ENCODE measurements at places on chromosomes 3 and 15.
A peak's percentile ranks its signal among the peaks of the same experiment; 100 is the strongest.

DNA sequence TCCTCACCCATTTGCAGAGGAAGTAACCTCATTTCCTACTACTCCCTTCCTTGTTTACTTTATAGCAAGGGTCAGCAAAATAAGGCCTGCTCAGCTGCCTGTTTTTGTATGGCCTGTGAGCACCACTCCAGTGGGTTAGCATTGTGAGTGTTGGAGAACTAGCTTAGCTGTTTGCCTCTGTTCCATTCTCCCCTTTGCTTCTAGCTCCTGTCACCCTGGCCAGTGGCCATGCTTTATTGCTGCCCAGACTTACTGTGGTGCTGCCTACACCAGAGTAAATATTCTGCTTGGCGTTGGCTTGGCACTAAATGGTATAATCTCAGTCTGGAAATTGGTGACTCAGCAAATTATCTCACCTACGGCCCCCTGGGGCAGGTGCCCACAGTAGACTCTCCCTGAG lies 8.8 kb downstream of the PDCD6IP start:
- no peak overlapping the region for H3K27ac ChIP-seq
- DNase-seq, result no peak
- H3K27me3 ChIP-seq, result no peaks in the 10 kb centered on the region

DNA sequence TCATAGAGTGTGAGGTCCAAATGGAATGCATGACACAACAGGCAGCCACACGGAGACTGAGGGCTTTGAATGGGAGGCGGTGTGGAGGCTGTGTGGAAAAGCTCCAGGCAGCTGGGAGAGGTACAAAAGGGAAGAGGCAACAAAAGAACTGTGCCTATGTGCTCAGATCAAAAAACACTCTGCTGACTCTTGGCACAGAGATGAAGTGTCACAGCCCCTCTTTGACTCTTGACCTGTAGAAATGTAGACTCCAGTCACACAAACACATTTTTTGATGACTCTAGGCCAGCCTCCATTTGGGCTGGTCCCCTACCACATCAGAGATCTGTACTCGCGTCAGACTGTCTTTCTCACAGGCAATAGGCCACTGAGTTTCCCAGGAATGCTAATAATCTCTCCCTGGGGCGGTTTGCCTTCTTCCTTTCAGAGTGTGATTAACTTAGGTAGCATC lies 456.0 kb downstream of the TUSC7 start:
- no peak overlapping the region for H3K4me3 ChIP-seq
- H3K27ac ChIP-seq, result no peak overlapping the region
- H3K4me1 ChIP-seq, result no peaks in the 10 kb centered on the region
- H3K27me3 ChIP-seq, result no peaks in the 10 kb centered on the region

DNA sequence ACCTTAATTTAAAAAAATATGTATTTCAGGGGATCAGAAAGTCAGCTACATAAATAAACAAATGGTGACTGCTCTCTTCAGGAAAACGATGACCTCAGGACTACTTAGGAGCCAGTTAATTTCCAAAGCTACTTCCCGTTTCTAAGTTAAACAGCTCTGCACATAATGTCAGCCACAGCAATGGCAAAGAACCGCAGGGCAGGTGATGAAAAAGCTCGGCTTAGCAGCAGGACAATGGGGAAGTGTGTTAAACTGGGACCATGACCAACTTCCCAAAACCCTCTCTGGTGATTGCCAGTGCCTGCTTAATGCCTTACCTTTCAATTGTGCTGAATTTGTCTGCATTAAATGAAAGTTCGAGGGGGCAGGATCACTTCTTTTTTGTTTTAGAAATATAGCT lies 258.9 kb downstream of the FHIT start:
- no peaks in the 10 kb centered on the region for H3K27me3 ChIP-seq
- DNase-seq, result no peak
- no peaks in the 10 kb centered on the region for H3K36me3 ChIP-seq
- no peak overlapping the region for H3K4me3 ChIP-seq
- no peak overlapping the region for H3K27ac ChIP-seq

DNA sequence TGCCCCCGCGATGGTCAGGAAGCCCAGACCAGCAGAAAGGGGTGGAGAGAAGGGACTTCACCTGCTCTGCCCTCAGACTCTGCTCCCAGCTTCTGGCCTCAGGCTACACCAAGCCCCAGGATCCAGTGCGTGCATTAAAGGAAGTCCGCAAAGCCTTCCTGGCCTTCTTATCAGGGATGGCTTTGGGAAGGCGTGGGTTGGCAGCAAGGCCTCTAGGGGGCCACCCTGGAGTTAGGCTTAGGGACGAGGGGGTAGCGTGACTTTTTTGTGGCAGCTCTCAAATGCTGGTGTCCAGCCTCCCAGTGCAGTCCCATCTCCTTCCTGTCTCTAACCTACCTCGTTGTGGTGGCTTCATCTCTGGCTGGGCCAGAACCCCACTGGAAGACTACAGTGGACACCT lies 18.9 kb upstream of the RPL29 start:
- H3K27ac ChIP-seq, result no peak overlapping the region
- no peaks in the 10 kb centered on the region for H3K36me3 ChIP-seq
- peaks cover 7% of the 10 kb centered on the region for H3K4me1 ChIP-seq

GRCh38 chr3:178663201-178663934 lies 127.1 kb downstream of the KCNMB2 start:
- no peaks in the 10 kb centered on the region for H3K27me3 ChIP-seq
- H3K4me1 ChIP-seq, result peaks cover 3% of the 10 kb centered on the region
- no peaks in the 10 kb centered on the region for H3K36me3 ChIP-seq
- no peak overlapping the region for H3K27ac ChIP-seq
- no peak overlapping the region for H3K4me3 ChIP-seq

GRCh38 chr15:33074942-33075341 lies 119.6 kb downstream of the FMN1 start:
- no peaks in the 10 kb centered on the region for H3K36me3 ChIP-seq
- H3K27ac ChIP-seq, result no peak overlapping the region
- H3K27me3 ChIP-seq, result no peaks in the 10 kb centered on the region
- DNase-seq, result no peak
- no peaks in the 10 kb centered on the region for H3K4me1 ChIP-seq
- no peak overlapping the region for H3K4me3 ChIP-seq

DNA sequence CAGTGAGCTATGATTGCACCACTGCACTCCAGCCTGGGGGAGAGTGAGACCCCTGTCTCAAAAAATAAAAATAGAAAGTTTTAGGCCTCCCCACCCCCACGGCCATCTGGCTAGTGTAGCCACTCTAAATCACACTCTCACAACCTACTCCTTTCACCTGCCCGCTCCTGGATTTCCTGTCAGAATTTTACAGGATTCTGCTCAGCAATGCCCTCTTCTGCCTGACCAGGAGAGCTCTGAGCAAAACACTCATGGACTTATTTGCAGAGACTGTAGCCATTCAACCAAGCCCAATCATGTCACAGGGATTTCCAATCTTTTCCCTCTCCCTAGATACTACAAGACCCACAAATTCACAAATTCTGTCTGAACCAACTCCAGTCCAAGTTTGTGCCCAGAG lies 242.6 kb upstream of the TPRG1 start:
- H3K4me1 ChIP-seq, result no peaks in the 10 kb centered on the region
- no peak overlapping the region for H3K27ac ChIP-seq
- H3K4me3 ChIP-seq, result no peak overlapping the region
- H3K36me3 ChIP-seq, result no peaks in the 10 kb centered on the region

- H3K27ac ChIP-seq, result no peak overlapping the region
- no peak overlapping the region for H3K4me3 ChIP-seq
- peak; percentile 60 for DNase-seq
- H3K36me3 ChIP-seq, result no peaks in the 10 kb centered on the region
These were observed 24.1 kb downstream of the PRR20G start for GRCh38 chr3:127263586-127264231.

- H3K4me1 ChIP-seq, result no peaks in the 10 kb centered on the region
- H3K27me3 ChIP-seq, result no peaks in the 10 kb centered on the region
- DNase-seq, result no peak
- H3K36me3 ChIP-seq, result no peaks in the 10 kb centered on the region
- no peak overlapping the region for H3K27ac ChIP-seq
These were observed 21.9 kb downstream of the HCN4 start for GRCh38 chr15:73346735-73347312.

GRCh38 chr3:17195192-17195611 lies 310.4 kb downstream of the PLCL2 start:
- H3K27ac ChIP-seq, result no peak overlapping the region
- no peak for DNase-seq
- H3K36me3 ChIP-seq, result no peaks in the 10 kb centered on the region
- peaks cover 13% of the 10 kb centered on the region for H3K4me1 ChIP-seq
- no peaks in the 10 kb centered on the region for H3K27me3 ChIP-seq

DNA sequence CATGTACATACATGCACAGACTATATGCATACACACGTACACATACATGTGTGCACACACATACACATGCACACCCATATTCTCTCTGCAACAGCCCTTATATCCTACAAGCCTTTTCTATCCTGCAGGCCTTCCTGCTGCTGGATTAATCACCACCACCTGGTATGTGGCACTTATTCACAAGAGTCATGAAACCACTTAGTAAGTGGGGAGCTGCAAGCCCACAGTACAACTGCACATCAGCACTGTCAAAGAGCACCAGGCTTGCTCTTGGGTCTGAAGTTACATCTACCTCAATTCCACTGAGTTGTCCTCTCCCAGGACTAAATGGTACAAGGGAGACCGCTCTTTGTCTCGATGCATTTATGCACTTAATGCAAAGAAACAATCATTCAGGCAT lies 233.2 kb downstream of the KLF13 start:
- H3K4me1 ChIP-seq, result peaks cover 7% of the 10 kb centered on the region
- no peak overlapping the region for H3K4me3 ChIP-seq
- H3K27me3 ChIP-seq, result no peaks in the 10 kb centered on the region
- H3K27ac ChIP-seq, result no peak overlapping the region
- no peaks in the 10 kb centered on the region for H3K36me3 ChIP-seq

- H3K27ac ChIP-seq, result no peak overlapping the region
- DNase-seq, result no peak
- no peaks in the 10 kb centered on the region for H3K27me3 ChIP-seq
These were observed 22.6 kb upstream of the NEK10 start for GRCh38 chr3:27391796-27392195.

DNA sequence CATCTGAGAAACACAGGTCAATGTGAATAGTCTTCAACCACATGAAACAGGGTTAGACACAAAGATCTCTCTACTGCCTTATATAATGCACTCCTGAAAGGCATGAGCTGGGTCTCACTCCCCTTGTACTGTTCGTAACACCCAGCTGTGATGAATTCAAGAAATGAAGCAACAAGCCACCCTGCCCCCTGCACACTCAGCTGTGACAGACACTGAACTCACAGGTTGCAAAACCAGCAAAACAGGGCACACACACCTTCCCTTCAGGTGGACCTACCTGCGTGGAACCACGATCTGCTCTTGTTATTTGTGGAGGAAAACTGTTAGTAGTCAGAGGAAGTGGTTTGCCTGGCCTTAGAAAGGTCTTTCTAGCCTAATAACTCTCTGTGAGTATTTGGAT lies 64.5 kb downstream of the CERS3 start:
- H3K27me3 ChIP-seq, result no peaks in the 10 kb centered on the region
- no peak overlapping the region for H3K4me3 ChIP-seq
- no peak for DNase-seq
- peaks cover 7% of the 10 kb centered on the region for H3K4me1 ChIP-seq
- H3K36me3 ChIP-seq, result no peaks in the 10 kb centered on the region

- no peak for DNase-seq
- no peaks in the 10 kb centered on the region for H3K27me3 ChIP-seq
- H3K36me3 ChIP-seq, result no peaks in the 10 kb centered on the region
- H3K27ac ChIP-seq, result peak overlapping the region; percentile 89
These were observed 1.1 kb downstream of the TBC1D2B start for GRCh38 chr15:78076231-78077052.

GRCh38 chr3:44596621-44597020 lies 11.9 kb downstream of the ZNF660 start:
- H3K27me3 ChIP-seq, result no peaks in the 10 kb centered on the region
- H3K27ac ChIP-seq, result no peak overlapping the region
- no peak for DNase-seq
- peaks cover 67% of the 10 kb centered on the region for H3K36me3 ChIP-seq
- no peaks in the 10 kb centered on the region for H3K4me1 ChIP-seq
- no peak overlapping the region for H3K4me3 ChIP-seq

- no peak overlapping the region for H3K4me3 ChIP-seq
- no peaks in the 10 kb centered on the region for H3K4me1 ChIP-seq
- H3K27ac ChIP-seq, result no peak overlapping the region
- DNase-seq, result no peak
- no peaks in the 10 kb centered on the region for H3K27me3 ChIP-seq
These were observed 11.9 kb downstream of the GPR176 start for GRCh38 chr15:39908186-39908585.
